NCI-H460 (cell line): ENCODE measurements at places on chromosomes 2 and 18.

- DNase-seq: no peak
These were observed 89.4 kb upstream of the FHL2 start for GRCh38 chr2:105488285-105488684.

DNA sequence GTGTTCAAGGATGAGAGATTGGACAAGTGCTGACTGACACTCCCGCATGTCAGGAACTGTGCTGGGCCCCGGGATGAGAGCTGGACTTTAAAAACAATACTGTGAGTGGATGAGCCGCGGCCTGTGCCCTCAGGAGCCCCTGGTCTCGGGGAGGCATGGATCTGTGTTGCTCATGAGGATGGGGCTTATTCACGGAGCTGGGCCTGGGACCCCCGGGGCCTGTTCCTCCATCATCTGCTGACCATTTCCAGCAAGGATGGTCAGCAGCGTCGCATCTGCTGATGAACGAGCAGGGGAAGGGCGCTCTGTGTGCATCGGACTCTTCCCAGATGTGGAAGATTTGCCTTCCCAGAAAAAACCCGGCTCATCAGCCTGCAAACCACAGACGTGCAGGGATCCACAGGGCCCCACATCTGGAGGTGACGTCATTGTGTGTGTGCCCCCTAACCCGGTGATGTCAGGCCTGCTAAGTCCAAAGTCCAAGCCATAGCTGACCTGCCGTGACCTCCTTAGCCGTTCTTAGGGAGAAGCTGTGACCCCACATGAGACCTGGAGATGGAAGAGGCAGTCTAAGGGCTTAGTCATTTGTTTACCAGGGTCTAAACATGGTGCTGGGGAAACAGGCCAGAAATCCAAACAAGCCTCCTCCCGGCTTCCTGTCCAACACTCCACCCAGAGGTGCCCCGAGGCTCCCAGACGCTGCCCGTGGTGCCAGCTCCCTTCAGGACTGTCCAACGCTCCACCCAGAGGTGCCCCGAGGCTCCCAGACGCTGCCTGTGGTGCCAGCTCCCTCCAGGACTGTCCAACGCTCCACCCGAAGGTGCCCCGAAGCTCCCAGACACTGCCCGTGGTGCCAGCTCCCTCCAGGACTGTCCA, 143.9 kb downstream of the PXDN start:
- no peak for DNase-seq

DNA sequence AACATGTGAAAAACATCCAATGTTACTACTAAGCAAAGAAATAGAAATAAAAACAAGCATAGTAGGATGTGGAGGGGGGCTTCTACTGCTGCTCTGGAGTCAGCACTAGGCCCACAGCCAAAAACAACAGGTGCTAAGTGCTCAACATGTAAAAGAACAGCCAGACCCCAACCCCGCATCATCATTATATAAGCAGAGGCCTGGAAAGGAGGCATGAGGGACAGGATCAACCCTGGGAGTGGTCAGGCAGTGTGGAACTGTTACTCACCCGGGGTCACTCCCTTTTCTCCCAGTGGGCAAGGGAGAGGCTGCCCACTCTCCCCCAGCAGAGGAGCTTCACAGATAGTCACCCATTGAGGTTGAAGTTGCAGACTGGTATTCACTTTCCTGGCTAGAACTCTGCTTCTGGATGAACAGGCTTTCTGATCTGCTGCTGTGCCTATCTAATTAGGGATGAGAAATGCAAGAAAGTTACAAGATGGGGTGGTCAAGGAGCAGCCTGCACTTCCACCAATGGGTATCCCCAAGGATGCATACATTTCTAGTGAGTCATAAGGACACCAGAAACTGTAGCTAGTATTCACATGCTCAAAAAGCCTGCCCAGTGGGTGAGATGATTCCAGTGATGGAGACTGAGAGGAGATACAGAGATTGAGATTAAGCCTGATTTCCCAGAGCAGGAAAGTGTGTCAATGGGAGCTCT, 480.1 kb upstream of the TCF4 start:
- DNase-seq: no peak

- DNase-seq: no peak
These were observed 8.4 kb downstream of the TMEM247 start for GRCh38 chr2:46487667-46488335.

DNA sequence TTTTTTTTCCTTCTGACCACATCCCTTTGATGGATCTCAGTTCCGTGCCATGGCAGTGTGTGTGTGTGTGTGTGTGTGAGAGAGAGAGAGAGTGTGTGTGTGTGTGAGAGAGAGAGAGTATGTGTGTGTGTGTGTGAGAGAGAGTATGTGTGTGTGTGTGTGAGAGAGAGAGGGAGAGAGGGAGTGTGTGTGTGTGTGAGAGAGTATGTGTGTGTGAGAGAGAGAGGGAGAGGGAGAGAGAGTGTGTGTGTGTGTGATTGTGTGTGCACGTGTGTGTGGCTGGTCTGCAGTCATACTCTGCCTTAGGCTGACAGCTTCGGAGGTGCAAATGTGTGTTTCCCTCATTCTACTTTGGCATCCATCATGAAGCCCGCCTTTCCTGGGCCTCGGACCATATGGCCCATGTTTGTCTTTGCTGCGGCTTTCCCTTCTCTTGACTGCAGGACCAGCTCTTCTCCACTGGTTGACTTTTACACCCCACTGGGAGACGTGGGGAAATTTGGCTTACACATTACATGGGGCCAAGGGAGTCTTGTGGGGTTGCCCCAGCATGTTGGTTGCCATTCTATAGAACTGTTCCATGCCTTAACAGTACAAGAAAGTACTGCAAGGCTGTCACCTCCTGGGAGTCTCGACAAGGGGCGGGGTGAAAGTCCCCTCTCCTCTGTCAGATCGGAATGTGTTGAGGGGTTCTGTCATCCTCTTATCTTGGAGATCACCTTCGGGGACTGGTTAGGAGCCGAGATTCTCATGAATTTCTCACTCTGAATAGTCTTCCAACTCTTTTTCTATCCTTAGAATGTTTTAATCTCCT, 21.6 kb downstream of the TSN start:
- no peak for DNase-seq

DNA sequence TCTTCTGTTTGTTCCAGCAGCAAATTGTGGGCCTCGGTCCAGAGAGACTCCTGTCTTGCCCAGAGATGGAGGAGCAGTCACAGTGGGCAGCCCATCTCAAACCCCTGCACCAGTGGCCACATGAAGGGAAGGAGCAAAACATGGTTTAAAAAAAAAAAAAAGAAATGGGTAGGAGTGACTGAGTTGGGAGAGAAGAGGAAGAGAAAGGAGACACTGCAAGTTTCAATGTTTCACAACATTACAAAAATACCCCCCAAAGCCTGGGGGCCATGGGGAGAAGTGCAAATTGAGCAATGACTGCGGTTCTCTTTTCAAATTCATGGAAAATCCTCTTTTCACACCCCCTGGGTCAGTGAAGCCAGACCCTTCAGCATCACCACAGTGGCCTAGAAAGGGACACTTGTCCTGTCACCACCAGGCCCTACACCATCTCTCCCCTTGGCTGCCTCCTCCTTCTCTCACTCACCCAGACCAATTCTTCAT, 117.1 kb downstream of the ZFP36L2 start:
- DNase-seq: no peak

DNA sequence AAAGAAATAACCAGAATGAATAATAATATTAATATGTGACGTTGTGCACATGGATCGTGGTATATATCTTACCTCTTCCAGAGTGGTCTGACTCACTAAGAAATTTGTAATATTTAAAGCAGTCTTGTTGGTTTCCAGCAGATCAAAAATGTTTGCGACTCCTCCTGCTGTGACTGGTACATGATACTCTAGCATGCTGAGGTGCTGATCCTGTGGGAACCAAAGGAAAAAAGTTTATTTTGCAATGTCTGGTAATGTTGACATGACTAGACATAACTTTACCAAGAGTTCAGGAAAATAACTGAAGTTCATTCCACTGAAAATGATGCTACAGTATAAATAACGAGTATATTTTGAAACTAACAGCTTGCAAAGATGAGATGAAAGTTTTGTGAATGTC, 124.5 kb upstream of the BARD1 start:
- no peak for DNase-seq
